ENCODE measurements at places on chromosomes 3 and 15. TPM values are rescaled to one million over a fixed set of nuclear protein-coding genes. Genes with fewer than 3 reads are reported as not detected.

GRCh38 chr3:111956995-111957734, 21.7 kb upstream of the ABHD10 start:
- no peak for DNase-seq

DNA sequence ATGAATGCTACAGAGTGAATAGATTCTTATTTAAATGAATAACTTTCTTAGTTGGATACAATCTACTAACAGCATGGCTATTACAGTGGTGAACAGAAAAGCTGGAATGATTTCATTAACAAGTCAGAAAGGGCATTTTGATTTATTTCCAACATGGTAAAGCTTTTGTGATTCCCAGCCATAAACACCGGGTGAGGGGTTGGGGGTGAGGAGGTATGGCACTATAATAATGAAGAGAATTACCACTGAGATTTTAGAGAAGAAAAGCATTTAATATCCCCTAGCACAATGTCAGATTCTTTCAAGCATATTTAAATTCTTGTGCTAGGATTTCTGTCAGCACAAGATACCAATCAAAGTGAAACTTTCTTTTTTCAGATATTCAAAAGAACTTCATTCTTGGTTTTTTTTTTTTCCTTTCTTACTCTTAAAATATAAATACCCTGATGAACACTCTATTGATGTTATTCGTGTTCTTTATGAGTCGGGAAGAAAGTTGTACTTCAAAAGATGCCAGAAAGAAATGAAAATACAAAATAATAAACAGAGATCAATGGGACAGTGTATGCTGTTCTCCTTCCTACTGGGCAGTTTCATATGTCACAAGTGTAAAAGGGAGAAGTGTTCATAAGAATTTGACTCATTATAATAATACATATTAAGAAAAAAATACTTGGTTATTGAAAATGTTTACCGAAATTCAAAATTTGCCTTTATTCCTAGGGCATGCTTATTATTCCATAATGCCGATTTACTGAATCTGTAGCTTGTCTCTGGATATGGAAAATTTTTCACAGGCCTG, 522.8 kb downstream of the CADM2 start:
- no peak for DNase-seq

GRCh38 chr3:182479419-182480336, 313.6 kb upstream of the ATP11B start:
- no peak for DNase-seq

GRCh38 chr3:128550471-128551126, 57.6 kb upstream of the GATA2 start:
- DNase-seq = no peak

The FBXO40 gene
- total RNA-seq = under 0.01 TPM
